ENCODE measurements at places on chromosomes 12 and 14. TPM values are rescaled to one million over a fixed set of nuclear protein-coding genes. Genes with fewer than 3 reads are reported as not detected.

The SLC22A17 gene
- 5.0 TPM for total RNA-seq

The GLT8D2 gene
- total RNA-seq: 0.13 TPM

The C12orf50 gene
- total RNA-seq: 0.07 TPM

The TC2N gene
- total RNA-seq: 21.5 TPM

The RBM19 gene
- 102 TPM for total RNA-seq

The KIF5A gene
- total RNA-seq: 2.4 TPM

The DCN gene
- not detected for total RNA-seq

The RERGL gene
- not detected for total RNA-seq

The TAS2R9 gene
- not detected for total RNA-seq

The HOXC10 gene
- total RNA-seq: not detected

The GPR68 gene
- total RNA-seq: 5.4 TPM

The KRT74 gene
- total RNA-seq: not detected

The ZDHHC17 gene
- total RNA-seq: 23.3 TPM
